ENCODE measurements at places on chromosomes 11 and 22. TPM values are rescaled to one million over a fixed set of nuclear protein-coding genes. Genes with fewer than 3 reads are reported as not detected.

The TMPRSS5 gene
- total RNA-seq = 0.62 TPM

- DNase-seq = peak; percentile 14
Observed at GRCh38 chr22:43446916-43447315, 35.1 kb downstream of the MPPED1 start.

The NELL1 gene
- total RNA-seq = not detected

GRCh38 chr22:36411589-36412258 lies 24.0 kb upstream of the MYH9 start:
- no peak for DNase-seq

Measured in A172 (cell line).